ENCODE measurements at places on chromosomes 11 and 22.

GRCh38 chr11:10581481-10582019 lies 13.1 kb upstream of the LYVE1 start:
- DNase-seq: no peak

DNA sequence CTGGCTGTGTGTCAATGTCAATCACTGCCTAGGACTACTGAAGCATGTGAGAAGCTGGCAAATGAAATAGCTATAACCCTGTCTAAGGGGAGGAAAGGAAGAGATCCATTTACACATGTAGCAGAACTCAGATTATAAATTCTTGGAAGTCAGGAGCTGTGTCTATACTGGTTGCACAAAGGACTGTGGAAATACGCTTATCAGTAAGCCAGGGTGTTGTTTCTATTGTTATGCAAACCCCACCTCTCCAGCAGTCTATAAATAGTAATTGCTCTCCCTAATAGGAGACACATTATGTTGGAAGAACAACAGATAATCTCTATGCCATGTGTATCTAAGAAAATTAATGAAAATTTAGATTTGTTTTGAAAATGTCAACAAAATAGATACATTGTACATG lies 693.4 kb upstream of the CCDC90B start:
- no peak for DNase-seq

DNA sequence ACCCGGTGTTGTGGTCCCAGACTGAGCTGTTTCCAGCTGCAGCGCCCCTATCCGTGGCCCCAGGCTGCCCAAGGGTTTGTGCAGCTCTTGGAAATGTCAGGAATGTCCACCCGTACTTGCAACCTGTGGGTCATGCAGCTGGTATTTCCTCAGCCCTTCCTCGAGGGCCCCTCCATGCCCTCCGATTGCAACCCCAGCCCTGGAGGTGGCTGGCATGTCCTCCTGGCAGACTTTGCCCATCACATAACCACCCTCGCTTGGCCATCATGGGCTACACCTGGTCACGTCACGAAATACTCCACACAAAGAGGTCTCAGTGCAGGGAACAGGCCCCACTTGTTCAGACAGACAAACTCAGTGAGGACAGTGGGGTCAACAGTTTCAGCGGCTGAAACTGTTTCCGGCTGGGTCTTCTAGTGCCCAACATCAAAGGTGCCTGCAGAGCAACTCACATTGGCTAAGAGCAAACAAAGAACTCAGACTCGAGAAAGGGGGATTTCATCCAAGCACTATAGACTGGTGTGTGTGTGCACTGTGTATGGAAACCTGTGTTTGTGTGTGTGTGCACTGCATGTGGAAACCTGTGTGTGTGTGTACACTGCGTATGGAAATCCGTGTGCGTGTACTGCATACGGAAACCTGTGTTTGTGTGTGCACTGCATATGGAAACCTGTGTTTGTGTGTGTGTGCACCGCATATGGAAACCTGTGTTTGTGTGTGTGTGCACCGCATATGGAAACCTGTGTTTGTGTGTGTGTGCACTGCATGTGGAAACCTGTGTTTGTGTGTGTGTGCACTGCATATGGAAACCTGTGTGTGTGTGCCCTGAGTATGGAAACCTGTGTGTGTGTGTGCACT lies 72.8 kb upstream of the CCND1 start:
- peak; percentile 42 for DNase-seq

- no peak for DNase-seq
These were observed 201.9 kb upstream of the PITPNB start for GRCh38 chr22:28120691-28121592.

- no peak for DNase-seq
These were observed 20.5 kb upstream of the CCDC134 start for GRCh38 chr22:41779929-41780505.

DNA sequence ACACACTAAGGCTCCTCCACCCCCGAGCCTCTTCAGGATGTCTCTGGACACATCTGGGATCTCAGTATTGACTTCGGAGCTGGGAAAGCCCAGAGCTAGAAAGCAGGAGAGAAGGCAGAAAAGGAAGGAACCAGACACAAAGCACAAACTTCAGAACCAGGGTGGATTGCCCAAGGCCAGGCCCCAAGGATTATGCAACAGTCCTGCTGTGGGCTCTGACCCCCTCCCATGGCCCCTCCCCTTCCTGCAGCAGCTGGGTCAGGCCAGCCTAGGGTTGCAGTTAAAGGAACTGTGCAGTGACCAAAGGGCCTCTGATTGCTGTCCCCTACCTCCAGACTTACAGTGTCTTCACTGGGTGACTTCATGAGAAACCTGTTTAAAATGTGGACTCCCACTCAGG lies 5.3 kb downstream of the KCNE3 start:
- DNase-seq: peak; percentile 57

- DNase-seq: peak; percentile 91
These were observed 922 bp upstream of the CSNK1E start for GRCh38 chr22:38317995-38318715.

- DNase-seq: no peak
These were observed 28.1 kb downstream of the TENM4 start for GRCh38 chr11:79412761-79413160.

GRCh38 chr11:122159173-122159721 lies 43.2 kb upstream of the BLID start:
- DNase-seq: peak; percentile 70

GRCh38 chr22:32539631-32540421 lies 65.2 kb downstream of the FBXO7 start:
- DNase-seq: no peak

DNA sequence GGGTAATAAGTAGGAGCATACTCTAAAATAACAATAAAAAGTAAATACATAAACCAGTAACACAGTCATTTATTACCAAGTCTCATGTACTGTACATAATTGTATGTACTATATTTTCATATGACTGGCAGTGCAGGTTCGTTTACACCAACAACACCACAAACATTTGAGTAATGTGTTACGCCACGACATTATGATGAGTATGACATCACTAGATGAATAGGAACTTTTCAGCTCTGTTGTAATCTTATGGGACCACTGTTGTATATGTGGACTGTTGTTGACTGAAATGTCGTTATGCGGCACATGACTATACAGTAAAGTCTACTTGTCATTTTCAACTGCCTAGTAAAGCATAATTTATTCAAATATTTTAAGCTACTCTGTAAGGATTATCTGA lies 18.6 kb downstream of the KIF18A start:
- peak; percentile 25 for DNase-seq

- no peak for DNase-seq
These were observed 63.5 kb upstream of the WNT11 start for GRCh38 chr11:76269661-76270261.

DNA sequence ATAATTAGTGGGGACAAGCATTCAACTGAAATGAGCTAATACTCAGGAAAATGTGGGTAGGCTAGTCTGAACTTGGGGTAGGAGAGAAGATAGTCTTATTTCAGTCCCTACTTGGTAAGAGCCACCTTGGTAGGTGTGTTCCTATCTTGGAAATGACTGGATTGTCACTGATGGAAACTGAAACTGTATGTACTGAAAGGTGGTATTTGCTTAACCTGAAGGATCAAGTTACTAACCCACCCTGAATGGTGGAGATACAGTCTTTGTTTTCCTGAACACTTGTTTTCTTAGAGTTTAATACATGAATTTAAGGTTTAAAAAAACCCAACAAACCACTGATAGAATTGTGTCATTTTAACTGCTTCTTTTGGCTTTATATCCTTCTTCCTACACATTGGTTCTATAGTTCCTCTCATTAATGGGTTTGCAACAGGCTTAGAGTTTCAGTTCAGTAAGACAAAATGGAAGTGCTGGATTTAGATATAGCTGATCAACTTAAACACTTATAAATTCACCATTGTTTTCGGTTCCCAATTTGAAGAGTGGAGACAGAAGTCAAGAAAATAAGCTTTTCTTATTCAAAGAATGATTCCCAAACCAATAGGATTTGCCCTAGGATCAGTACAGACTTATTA lies 4.2 kb downstream of the FAR1 start:
- no peak for DNase-seq

DNA sequence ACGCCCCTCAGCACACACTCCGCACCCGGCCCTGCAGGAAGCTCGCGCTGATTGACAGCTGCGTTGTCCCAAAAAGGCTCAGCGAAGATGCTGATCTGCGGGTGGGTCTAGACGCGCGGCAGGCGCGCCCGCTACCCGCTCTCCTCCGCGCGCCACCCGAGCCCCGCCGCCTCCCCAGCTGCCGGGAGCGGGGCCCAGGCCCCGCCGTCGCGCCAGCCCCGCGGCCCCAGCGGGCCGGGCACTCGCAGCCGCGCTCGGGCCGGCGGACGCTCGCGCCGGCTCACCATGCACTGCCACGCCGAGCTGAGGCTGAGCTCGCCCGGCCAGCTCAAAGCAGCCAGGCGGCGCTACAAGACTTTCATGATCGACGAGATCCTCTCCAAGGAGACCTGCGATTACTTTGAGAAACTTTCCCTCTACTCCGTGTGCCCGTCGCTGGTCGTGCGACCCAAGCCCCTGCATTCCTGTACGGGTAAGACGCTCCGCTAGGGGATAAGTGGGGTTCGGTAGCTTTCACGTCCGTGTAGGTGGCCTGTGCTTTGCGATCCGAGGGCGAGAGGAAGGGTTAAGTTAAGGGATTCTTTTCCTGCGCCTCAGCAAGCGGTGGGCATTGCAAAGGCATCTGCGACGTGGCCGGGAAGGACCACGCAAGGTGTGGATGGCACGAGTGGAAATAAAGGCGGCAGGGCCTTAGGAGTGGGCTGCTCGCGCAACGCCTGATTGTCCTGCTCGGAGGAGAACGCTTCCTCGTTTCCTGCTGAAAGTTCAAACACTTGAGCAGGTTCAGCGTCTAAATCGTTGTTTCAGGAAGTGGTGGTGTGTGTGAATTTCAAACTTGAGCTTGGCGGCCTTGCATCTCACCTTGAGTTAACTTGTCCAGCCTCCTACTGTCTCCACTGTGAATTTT lies at the start of gene BARX2:
Gene BARX2 (plus strand): TSS at position 98 of the 907 bp plus-strand sequence. CDS start 188 bp downstream, at position 286.
- peak; percentile 40 for DNase-seq

DNA sequence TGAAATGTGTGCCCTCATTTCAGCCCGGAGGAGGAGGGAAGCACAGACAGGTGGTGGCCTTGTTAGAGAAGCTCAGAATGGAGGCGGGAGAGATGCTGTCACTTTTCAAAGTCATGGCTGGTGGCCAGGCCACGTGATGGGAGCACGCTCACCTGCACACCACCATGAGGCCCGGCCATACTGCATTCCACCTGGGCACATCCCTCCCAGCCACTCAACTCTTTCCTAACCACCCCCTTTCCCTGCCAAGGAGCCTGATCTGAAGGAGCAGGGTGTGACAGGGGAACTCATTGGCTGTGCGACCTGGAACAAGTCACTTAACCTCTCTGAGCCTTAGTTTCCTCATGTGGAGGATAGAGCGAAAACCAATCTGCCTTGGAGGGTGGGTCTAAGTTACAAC lies 364.5 kb downstream of the CTTN start:
- DNase-seq: no peak

DNA sequence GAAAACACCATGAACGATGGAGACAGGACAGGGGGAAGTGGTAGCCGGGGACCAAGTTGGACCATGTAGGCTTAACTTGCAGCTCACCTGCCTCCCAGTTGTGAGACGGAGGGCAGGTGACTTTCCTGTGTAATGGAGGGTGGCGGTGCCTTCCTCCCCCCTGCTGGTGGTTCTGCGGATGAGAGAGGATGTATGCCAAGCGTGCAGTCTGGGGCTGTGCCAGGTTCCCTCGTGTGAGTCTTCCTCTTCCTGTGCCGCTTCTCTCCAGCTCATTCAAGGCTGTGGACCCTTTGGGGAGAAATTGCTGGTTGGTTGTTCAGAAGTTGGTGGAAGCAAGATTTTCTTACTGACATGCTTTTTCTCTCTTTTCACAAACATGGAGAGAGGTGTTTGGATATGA lies 35.1 kb downstream of the MPPED1 start:
- DNase-seq: no peak

- DNase-seq: peak; percentile 36
These were observed 231.2 kb upstream of the MTNR1B start for GRCh38 chr11:92738276-92738675.
